ENCODE measurements at places on chromosomes 1 and 21.

DNA sequence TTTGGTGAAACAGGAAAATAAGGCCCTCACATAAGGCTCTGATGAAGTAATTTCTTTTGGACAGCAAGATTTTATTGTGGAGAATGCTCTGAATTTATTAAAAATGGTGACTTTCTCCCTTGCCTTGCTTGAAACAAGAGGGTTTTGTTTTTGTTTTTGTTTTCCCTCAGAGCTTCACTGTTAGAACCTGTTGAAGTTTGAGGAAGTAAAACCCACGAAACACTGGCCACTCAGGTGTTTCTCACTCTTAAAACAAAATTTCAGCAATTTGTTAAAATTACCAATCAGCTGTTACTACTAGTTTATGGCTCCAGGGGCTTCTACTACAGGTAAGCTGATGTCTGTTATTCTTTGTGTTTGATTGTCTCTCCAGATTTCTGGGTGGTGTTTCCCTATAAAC, 112.6 kb upstream of the B3GALT2 start:
- H3K4me3 ChIP-seq, result no peak overlapping the region
- H3K27ac ChIP-seq, result no peak overlapping the region
- no peaks in the 10 kb centered on the region for H3K36me3 ChIP-seq

- DNase-seq, result no peak
- no peak overlapping the region for H3K4me3 ChIP-seq
- no peaks in the 10 kb centered on the region for H3K4me1 ChIP-seq
- no peaks in the 10 kb centered on the region for H3K27me3 ChIP-seq
- no peaks in the 10 kb centered on the region for H3K36me3 ChIP-seq
- H3K27ac ChIP-seq, result no peak overlapping the region
Measured at GRCh38 chr1:72062584-72062983, 219.8 kb downstream of the NEGR1 start.

GRCh38 chr1:114755006-114755931, 2.5 kb downstream of the CSDE1 start:
- H3K36me3 ChIP-seq, result no peaks in the 10 kb centered on the region
- DNase-seq, result no peak
- peak overlapping the region; percentile 100 for H3K27ac ChIP-seq
- H3K4me1 ChIP-seq, result peaks cover 47% of the 10 kb centered on the region

DNA sequence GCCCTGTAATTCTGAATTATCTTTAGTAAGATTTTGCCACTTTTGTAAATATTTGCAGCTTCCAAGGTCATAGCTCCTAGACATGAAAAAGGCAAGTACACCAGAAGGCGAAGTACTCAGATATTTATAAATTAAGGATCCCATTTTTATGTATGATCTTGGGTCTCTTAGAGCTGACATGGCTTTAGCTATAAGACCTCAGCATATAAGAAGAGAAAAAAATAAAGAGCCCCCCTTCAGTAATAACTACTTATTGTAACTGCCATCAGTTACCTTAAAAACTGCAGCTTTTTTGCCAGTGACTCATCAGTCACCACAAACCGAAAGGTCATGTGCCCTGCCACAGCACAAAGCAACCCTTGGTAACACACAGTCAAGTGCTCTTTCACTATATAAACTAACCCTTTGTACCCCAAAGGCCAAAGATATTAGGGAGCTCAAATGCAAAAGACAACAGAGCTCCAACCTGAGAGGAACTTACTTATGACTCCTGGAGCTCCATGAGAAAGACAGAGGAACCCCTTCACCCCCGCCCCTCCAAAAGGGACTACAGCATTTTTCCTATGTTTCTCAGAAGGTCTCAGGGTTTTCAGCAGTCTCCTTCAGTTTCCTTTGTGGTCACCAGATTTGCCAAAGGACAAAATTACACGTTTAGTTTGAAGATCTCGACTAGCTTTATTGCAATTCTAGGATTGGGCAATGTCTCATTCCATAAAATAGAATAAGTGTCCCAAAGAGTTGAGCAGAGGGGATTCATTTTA, 219.8 kb upstream of the DUSP10 start:
- DNase-seq, result no peak
- H3K4me1 ChIP-seq, result no peaks in the 10 kb centered on the region
- no peaks in the 10 kb centered on the region for H3K27me3 ChIP-seq
- H3K4me3 ChIP-seq, result no peak overlapping the region

Measured in psoas muscle (tissue), 8 donors.